Ovary (tissue), 10 donors: ENCODE measurements at places on chromosomes 12 and 14. TPM values are rescaled to one million over a fixed set of nuclear protein-coding genes. Genes with fewer than 3 reads are reported as not detected.

DNA sequence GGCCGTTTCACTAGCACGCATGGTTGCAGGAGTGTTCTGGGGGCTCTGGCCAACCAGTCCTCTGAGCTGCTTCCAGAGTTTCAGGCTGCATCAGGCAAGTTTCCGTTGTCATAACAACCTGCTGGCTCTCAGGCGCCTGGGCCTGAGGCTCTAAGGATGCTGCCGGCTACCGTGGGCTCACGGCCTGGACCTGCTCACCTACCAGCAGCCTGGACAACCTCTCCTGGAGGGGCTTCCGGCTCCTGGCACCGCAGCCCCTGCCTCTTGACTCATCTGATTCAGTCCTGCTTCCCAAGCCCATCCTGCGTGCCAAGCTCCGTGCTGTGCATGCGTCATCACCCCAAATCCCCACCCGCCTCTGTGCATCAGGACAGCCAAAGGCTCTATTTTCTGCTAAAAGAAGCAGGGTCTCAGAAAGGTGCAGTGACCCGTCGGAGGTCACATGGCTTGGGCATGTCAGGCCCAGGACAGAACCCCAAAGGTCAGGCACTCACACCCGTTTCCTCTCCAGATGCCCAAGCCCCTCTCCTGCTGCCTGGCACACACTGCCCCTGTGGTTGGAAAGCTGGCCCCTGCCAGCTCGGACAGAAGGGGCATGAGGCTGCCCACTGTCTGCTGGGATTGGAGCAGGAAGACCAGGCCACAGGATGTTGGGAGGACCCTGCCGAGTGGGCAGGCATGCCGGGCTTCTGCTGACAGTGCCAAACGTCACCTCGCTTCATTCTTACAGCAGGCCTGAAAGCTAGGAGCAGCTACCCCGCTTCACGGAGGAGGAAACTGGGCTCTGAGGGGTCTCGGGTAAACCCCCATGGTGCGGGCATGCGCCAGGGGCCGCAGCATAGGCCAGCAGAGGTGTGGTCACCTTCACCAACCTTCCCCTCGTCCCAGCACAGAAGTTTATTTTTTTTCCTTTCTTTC is 5.7 kb downstream of the BEGAIN start:
- DNase-seq, result peak; percentile 9

DNA sequence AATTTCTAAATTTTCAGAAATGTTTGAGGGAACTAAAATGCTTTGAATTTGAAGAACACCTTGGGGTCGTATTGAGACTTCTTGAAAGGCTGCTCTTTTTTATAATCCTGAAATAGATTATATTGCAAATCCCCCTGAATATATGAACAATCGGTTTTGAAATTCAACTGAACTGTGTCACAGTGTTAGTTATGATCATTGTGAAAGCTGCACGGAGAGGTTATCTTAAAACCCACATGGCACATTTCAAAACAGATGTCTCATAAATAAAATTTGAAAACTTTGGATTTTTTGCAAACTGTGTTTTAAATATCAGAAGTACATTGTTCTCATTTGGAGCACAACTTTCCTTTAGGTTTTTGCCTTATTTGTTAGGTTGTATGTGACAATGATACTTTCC is 218.4 kb downstream of the TMEM117 start:
- no peak for DNase-seq

GRCh38 chr14:74763803-74764531 is 851 bp downstream of the YLPM1 start:
- DNase-seq, result no peak

DNA sequence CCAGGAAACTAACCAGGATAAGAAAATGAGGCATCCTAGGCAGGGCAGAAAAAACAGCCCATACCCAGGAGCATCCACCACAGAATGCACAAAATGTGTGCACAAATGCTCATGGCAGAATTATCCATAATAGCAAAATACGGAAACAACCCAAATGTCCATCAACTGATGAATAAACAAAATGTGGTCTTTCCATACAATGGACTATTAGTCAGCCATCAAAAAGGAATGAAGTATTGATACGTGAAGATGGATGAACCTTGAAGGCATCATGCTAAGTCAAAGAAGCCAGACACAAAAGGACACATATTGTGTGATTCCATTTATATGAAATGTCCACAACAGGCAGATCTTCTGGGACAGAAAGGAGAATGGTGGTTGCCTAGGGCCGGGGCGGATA is 19.1 kb downstream of the HRK start:
- no peak for DNase-seq

Gene HNF1A
- 1.4 TPM for total RNA-seq

Gene LEMD3
- 34.8 TPM for total RNA-seq

DNA sequence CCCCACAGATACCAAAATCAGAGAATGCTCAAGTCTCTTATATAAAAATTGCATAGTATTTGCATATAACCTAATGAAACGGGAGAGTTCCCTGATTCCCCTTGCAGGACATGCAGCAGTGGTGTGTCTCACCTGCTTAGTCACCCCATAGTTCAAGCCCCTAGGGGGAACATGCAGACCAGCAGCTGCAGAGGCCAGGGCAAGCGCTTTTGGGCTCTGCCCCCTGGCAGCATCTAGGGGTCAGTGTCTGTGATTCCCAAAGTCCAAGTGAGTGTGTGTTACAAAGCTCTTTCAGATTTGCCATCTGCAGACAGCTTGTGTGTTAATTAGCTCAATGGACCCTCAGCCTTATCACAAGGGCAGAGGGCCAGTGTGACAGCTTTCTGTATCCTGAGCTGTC is 110.1 kb downstream of the DNAI7 start:
- no peak for DNase-seq

GRCh38 chr14:50736932-50737419 is 68.9 kb upstream of the SAV1 start:
- no peak for DNase-seq

- no peak for DNase-seq
Observed at GRCh38 chr12:108169708-108170107, 40.6 kb downstream of the WSCD2 start.

DNA sequence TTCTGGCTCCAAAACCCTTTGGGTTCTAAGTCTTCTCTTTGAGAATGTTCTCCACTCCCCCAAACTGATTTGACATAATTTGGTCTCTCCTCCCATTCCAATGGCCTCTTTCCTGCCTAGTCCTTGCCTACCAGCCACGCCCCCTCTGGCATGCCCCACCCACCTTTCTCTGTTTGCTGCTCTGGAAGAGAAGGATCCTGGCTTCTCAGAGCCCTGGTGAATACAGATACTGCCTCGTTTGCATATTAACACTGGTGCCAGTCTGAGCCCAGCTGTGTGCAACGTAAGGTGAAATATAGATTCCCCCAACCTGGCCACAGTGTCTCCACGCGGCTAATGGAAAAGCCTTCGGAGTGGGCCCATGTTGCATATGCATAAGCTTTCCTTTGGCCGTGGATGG is 79.7 kb downstream of the PAPOLA start:
- no peak for DNase-seq

GRCh38 chr12:64583771-64584421 is 26.4 kb upstream of the RASSF3 start:
- DNase-seq, result no peak
